Muscle of arm (tissue), 14 donors: ENCODE measurements at places on chromosomes 13 and 19. TPM values are rescaled to one million over a fixed set of nuclear protein-coding genes. Genes with fewer than 3 reads are reported as not detected.

DNA sequence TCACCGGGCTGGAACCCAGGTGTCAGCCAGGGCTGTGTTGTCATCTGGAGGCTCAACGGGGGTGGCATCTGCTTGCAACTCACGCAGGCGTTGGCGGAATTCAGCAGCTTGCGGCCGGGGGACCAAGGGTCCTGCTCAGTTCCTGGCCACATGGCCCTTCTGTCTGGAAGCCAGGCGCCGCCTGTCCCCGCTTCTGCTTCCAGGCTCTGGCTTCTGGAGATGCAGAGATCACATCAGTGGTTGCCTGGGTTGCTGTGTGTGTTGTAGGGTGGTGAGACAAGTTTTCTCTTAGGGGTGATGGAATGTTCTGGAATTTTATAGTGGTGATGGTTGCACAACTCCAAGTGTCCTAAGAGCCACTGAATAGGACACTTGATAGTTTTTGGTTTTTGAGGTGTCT, 5.0 kb downstream of the ADAT3 start:
- no peak for DNase-seq

GRCh38 chr13:98143601-98144026, 720 bp downstream of the FARP1 start:
- no peak for DNase-seq

- DNase-seq, result no peak
Measured at GRCh38 chr13:87999240-87999700, 328.1 kb downstream of the SLITRK5 start.

DNA sequence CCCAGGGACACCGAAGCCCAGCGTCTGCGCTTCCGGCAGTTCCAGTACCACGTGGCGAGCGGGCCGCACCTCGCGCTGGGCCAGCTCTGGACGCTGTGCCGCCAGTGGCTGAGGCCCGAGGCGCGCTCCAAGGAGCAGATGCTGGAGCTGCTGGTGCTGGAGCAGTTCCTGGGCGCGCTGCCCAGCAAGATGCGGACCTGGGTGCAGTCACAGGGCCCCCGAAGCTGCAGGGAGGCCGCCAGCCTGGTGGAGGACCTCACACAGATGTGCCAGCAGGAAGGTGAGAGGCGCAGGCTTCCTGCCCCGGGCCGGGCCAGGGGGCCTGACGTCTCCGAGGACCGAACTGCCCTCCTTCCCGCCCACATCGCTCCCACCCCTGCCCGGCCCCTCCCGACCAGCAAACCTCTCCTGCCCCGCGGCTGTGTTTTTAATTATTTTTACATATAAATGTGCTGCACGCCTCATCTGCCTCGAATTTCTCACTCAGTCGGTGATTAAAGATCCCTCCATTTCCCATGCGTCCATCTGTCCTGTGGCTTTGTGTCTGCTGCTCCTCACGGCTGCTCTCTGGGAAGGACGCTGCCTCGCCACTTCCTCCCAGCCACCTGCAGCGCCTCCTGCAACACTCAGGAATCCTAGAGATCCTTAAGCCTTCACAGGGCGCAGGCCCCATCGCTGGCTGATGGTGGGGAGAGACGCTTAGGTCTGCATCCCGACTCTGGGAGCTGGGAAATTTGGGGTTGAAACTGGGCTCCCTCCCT, 4.3 kb downstream of the ZSCAN1 start:
- no peak for DNase-seq

Gene GIPR
- 0.48 TPM for polyA plus RNA-seq

Gene CACTIN
- polyA plus RNA-seq, result 21.9 TPM
